Skin of body (tissue), 3 donors: ENCODE measurements at places on chromosomes 5 and 9. TPM values are rescaled to one million over a fixed set of nuclear protein-coding genes. Genes with fewer than 3 reads are reported as not detected.
A peak's percentile ranks its signal among the peaks of the same experiment; 100 is the strongest.

- DNase-seq = no peak
These were observed 148.6 kb upstream of the GAS1 start for GRCh38 chr9:87095951-87096350.

The PCDHA13 gene
- total RNA-seq = 0.79 TPM

GRCh38 chr5:158724521-158725188 lies 375.1 kb downstream of the EBF1 start:
- no peak for DNase-seq

The CDKN2B gene
- total RNA-seq = 10.3 TPM

DNA sequence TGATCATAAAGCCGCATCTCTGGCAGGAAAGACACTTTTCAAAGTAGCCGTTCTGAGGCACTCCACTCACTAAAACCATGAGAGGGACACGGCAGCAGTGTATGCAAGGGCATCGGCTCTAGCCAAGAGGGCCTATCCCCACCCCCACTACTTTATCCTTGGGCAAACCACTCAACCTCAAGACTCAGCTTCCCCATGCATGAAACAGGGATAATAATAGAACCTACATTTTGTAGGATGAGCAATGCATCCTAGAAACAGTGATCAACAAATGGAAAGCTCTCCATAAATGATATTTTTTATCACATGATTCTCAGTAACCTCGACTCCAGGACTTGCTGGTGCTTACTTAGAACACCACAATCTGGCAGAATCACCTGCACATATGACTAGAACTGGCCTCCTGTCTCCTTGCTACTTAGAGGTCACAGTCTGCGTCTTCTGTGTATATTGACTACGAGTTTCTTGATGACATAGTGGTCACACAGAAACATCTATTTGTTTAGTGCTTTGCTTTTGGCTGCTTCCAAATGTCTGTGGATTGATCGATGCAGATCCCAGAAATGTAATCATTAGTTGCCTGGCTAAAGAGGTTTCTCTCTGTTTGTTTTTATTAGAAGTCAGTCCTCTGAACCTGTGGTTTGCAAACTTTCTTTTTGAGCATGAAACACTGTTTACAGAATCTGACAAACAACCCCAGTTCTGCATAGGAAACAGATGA lies 102.1 kb downstream of the LHFPL2 start:
- no peak for DNase-seq

DNA sequence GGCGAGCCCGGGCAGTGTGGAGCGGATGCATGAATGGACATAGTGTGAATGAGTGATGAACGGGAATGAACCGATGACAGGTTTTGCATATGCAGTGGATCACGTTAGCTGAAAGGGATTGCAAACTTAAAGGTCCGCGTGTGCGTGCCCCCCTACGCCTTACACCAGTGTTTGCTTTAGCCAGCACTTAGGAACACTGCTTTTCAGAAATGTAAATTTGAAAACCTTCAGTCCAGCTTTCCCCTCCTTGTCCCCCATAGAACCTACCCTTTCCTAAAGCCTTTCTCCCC lies 692 bp downstream of the PSAT1 start:
- no peak for DNase-seq

DNA sequence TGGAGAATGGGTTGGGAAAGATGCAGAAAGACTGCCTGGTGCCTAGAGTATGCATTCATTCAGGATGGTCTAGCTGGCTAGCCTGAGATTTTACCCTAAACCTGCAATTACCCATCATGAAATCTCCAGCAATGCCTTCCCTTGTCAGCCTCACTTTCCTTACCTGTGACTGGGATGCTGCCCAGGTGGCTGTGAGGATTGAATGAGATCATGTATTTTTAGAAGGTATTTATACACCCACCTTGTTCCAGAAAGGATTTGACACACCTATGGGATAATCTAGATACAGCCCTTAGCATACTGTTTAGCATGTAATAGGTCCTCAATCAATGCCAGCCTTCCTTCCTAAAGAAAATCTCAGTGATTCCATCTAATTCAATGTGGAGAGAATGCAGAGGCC lies 561.4 kb downstream of the CDK5RAP2 start:
- no peak for DNase-seq

DNA sequence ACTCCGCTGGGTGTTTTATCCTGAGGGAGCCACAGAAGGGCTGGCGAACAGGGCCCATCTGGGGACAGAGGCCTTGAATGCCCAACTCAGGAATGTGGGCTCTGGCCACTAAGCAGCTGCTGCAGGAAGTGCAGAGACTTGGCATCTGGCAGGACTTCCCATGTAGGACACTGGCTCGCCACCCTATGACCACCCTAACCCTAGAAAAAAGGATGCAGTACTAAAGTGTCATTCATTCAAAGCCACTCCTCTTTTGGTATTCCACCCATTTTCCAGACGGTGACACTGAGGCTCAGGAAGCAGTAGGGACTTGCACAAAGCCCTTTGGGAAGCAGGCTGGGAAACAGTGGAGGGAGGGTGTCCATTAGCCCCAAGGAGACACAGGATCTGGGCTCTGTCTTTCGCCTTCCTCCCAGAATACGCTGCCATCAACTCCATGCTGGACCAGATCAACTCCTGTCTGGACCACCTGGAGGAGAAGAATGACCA lies 3.0 kb downstream of the BBLN start:
- DNase-seq = no peak

The ZNF883 gene
- 2.7 TPM for total RNA-seq

- DNase-seq = no peak
These were observed 191.4 kb downstream of the TMEM167A start for GRCh38 chr5:82885627-82886389.

The ROR2 gene
- 12.0 TPM for total RNA-seq

- DNase-seq = no peak
These were observed 1610.1 kb upstream of the ACO1 start for GRCh38 chr9:30774326-30774725.

- DNase-seq = no peak
These were observed 46.3 kb downstream of the BICD2 start for GRCh38 chr9:92718086-92719001.

GRCh38 chr9:70924895-70925547 lies 196.4 kb downstream of the TRPM3 start:
- DNase-seq = peak; percentile 93

The CNTFR gene
- total RNA-seq = 7.5 TPM

DNA sequence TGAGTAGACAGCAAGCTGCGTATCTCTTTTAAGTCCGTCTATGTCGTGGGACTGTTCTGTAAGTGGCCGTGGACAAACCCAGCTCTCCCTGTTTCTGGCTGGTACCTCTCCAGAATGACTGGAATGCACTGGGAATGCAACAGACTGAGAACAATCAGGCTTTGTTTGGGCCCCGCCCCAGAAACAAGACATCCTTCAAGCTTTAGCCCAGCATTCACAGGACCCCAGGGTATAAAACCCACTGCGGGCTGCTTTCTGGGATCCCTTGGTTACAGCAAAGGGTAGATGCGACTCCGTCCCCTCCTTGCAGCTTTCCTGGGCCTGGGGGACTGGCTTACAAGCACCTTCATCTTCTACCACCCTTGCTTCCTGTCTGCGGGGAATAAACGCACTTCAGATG lies 45.6 kb upstream of the SPTLC1 start:
- DNase-seq = no peak

The GFM2 gene
- 36.7 TPM for total RNA-seq

- DNase-seq = no peak
These were observed 61.4 kb upstream of the ANKH start for GRCh38 chr5:14932902-14933469.

DNA sequence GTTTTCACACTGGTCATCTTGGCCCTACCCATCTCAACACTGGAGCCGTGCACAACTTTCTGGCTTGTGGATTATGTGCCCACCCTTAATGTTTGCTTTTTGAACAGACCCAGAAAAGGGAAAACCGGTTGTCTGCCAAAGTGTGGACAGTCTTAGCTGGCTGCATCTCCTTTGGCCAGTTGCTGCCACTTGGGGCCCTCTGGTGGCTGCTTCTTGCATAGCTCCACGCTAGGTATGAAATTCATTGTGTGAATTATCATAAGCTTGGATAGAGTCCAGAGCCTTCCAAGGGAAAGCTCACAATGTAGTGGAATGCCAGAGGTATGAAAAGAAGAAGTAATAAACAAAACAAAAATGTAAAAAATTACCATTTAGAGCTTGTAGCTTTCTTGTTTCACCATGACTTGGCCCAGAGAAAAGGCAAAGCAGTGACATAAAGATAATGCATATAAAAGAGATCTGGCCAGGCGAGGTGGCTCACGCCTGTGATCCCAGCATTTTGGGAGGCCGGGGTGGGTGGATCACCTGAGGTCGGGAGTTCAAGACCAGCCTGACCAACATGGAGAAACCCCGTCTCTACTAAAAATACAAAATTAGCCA lies 12.5 kb upstream of the SLC36A3 start:
- DNase-seq = peak; percentile 13

DNA sequence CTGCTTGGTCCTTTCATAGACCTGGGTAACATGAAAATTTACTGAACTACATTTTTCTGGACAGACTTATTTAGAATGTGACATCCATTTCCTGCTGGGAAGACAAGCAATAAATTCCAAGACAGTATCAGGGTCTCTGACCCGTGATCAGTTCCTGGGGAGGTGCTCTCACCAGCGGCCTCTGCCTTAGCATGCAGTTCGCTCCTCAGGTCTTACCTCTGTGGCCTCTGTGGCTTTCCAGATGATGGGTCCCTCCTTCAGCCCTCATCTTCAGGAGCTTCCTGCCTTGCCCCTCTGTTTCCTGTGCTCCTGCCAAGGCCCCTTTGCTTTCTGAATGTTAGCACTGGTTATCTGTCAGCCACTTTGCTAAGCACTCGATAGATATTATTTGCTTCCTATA lies 66.4 kb downstream of the CMYA5 start:
- DNase-seq = no peak

The INSL4 gene
- total RNA-seq = not detected

The MYORG gene
- 2.6 TPM for total RNA-seq

GRCh38 chr5:72841756-72842535 lies 25.5 kb downstream of the TNPO1 start:
- no peak for DNase-seq

DNA sequence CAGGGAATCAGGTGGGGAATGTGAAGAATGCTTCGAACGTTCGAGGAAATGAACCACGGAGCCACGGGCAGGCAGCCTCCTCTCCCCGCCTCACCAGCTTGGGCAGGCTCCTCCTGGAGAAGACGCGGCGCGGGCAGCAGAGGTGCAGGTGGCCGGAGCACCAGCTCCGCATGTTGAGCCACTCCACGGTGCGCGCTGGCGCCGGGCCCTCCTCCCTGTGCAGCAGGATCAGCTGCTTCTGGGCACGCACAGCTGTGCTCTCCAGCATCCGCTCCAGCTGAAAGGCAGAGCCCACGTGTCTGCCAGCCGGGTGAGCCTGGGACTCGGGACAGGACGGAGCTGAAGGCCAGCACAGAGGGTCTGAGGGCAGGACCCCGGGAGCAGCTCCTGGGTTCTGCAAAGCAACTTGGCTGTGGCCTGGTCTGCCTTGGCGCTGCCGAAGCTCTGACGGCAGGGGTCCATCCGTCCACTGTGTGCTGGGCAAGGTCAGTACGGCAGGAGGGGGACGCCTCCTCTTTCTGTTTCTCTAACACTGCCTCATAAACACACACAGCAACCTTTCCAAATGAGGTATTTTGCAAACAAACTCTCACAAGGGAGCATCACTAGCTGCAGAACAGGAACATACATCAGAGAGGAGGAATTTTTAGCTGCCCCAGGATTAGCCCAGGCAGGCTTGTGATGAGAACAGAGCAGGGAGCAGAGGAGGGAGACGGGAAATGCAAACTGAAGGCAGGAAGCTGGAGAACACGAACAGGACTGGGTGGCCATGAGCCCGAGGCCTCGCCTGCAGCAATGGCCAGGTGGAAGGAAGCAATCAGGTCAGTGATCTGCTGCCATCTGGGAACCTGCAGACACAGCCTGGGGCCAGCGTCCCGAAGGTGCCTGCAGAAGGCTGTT lies 20.1 kb upstream of the NSMF start:
- DNase-seq = no peak

GRCh38 chr5:20559845-20560244 lies 571.8 kb upstream of the CDH18 start:
- DNase-seq = no peak

- peak; percentile 90 for DNase-seq
These were observed 41.8 kb upstream of the ROR2 start for GRCh38 chr9:91991721-91992341.

- DNase-seq = no peak
These were observed 16.0 kb upstream of the DAB2IP start for GRCh38 chr9:121635300-121635876.

DNA sequence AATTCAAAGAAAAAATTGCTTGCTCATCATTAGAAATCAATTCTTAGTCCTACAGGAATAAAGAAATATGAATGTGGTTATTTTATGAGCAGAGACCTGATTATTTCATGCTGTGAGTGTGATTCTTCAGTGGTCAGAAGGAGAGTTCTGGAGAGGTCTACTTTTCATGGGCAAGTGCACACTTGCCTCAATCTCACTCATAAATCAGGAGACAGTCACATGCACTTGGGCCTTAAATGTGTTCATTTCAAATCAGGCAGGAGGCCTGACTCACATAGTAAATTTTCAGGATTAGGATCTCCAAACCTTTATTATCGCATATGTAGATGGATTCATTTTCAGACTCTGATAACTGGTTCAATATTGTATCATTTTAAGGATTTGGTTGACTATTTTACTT lies 323.2 kb upstream of the CCNH start:
- DNase-seq = no peak

DNA sequence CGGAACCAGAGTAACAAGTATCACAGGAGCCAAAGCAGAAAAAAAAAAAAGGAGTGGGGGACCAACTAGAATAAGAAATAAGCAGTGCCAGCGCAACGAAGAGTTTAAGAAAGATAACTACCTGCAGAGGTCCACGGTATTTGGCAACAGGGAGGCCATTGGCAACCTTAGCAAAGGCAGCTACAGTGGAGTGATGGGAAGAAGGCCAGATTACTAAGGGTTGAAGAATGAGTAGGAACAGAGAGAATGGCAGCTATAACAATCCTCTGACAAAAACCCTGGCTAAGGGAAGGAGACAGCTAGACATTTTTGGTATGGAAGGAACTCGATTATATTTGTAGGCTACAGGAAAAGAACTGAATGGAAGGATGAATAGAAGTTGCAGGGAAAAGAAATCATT lies 93.4 kb upstream of the DMAC1 start:
- DNase-seq = no peak

DNA sequence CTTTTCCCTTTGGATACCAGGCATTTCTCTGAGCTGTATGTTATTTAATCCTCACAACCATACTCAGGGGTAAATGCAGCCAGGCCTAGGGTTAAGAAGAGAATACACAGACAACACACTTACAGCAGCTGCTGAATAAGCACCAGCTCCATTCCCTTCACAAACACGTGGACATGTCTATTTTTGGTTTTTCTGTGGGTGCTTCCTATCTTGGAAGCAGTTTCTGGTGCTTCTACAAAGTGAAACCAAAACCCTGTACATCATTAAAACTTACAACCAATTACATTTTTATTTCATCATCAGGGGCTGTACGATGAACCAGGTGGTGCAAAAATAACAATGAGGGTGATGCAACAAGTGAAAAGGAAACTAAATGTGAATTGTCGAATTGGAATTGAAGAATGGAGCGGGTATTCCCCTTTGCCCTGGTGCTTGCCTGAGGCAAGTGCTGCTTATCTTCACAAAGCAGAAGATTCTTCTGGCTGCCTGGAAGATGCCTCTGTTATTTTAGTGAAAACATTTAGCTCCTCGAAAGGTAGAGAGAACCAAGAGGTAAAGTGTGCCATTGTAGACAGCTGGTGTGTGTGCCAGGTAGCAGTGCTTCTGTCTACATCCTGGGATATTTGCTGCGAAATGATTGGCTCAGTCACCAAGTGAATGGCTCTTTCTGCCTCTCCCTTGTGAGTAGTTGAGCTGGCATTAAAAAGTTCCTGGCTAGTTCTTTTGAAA lies 18.6 kb upstream of the IFNB1 start:
- no peak for DNase-seq
